Prostate gland (tissue), 2 donors: ENCODE measurements at places on chromosomes 5 and 9. TPM values are rescaled to one million over a fixed set of nuclear protein-coding genes. Genes with fewer than 3 reads are reported as not detected.

Gene CDKN2AIPNL
- 41.3 TPM for total RNA-seq

Gene LCN2
- total RNA-seq, result 30.5 TPM

Gene PFN3
- not detected for total RNA-seq

Gene PCDHGB2
- 5.3 TPM for total RNA-seq

Gene DMAC1
- 22.5 TPM for total RNA-seq

Gene RNF183
- 0.57 TPM for total RNA-seq

Gene ZFR
- total RNA-seq, result 69.0 TPM

Gene OLFML2A
- 16.7 TPM for total RNA-seq

Gene RPS23
- total RNA-seq, result 1,357 TPM
